CD4-positive, CD25-positive, alpha-beta regulatory T cell (primary cell): ENCODE measurements at places on chromosomes 2 and 18. TPM values are rescaled to one million over a fixed set of nuclear protein-coding genes. Genes with fewer than 3 reads are reported as not detected.

Gene SH3BP4
- total RNA-seq: 0.37 TPM

Gene TAF4B
- 5.0 TPM for total RNA-seq

Gene AMMECR1L
- 14.0 TPM for total RNA-seq

Gene MYO7B
- total RNA-seq: not detected

Gene NT5C1B
- total RNA-seq: not detected

Gene NGEF
- total RNA-seq: not detected

- DNase-seq: no peak
These were observed 631 bp downstream of the MORN2 start for GRCh38 chr2:38876407-38876806.

DNA sequence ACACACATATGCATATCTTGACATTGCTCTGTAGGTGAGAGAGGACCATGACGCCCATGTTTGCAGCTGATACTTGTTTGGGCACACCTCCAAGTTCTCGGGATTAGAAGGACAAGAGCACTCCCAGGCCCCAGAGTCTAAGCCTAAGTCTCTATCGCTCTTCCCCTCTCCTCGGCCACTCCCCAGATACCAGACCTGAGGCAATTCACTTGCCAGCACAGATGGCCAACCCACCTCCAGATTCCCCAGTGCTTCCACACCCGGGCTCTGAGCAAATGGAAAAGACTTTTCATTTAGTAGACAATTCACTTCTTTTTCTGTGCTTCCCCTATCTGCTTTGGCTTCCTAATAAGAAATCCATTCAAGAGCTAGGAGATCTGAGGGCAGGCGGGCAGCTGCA, 32.9 kb downstream of the EHD3 start:
- no peak for DNase-seq

DNA sequence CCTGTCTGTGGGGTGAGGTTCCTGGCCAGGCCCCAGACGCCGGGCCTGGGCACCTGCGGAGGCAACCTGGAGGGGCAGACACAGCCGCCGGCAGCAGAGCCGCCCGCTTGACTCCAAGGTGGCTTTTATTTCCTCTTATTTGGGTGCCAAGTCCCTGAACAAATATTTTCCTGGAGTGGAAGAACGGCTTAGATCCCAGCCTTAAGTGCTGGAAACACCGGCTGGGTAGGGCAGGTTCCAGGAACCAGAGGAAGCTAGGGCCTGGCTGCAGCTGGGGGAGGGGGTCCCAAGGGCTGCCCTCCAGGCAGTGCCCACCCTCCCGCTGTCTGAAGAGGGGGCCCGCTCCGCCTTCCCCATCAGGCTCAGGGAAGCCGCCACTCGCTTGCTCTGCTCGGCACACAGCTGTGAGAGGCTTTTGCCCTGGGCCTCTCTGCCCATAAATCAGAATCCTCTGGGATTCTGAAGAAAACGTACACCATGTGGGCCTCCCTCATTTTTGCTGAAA, 28.2 kb downstream of the SDC1 start:
- no peak for DNase-seq

GRCh38 chr2:29528891-29529520, 392.4 kb downstream of the ALK start:
- no peak for DNase-seq

GRCh38 chr2:218964041-218964771, 4.7 kb downstream of the CDK5R2 start:
- DNase-seq: no peak

DNA sequence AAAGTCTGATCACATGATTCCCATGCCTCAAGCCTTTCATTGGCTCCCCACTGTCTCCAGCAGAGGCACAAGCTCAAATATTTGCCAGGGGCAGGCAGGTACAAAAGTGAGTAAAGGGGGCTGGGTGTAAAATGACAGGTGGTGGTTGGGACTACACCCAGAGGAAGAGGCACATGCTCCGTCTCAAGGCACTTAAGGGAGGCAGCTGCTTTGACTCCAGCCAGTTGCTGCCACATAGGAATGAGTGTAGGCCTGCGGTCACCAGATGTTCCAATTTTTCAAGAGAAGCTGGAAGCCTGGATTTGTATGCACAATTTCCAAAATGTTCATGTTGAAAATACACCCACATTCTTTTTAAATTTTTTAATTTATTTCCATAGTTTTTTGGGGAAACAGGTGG, 164.4 kb downstream of the UPP2 start:
- DNase-seq: no peak

- no peak for DNase-seq
These were observed 220.4 kb upstream of the PKDCC start for GRCh38 chr2:41827354-41827971.

- no peak for DNase-seq
These were observed 62.3 kb downstream of the ROCK1 start for GRCh38 chr18:21049306-21049705.

DNA sequence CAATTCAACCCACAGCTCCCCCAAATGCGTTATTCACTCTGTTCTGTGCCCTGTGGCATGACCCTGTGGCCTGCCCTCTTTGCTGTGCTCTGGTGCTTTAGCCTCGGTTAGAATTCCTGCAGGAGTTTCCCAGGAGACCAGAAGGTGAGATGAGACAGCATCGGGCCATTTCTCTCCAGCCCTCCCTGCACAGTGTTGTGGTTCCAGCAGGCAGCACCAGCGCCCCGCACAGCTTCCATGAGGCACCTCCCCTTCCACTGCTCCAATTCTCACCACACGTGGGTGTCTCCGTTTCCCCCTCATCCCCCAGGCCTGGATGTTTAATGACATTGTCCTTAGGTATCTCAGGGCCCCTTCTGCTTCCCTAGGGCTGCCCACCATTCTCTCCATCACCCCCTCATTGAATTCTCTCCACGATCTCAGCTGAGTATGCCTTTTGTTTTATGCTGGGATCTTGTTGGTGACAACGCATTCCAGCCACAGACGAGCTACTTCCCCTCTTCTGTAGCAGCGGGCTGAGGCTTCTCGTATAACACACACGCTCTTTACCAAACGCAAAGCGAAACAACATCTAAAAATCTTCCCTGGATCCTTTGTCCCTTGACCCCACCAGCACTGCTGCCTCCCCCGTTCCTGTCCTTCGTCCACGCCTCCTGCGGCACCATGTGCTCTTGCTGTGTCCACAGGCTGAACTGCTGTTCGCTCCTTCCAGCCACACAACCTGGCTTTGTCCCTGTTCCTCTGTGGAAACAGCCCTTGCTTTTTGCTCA, 35.1 kb downstream of the ACKR3 start:
- no peak for DNase-seq
